ENCODE measurements at places on chromosomes 3 and 15. TPM values are rescaled to one million over a fixed set of nuclear protein-coding genes. Genes with fewer than 3 reads are reported as not detected.
A peak's percentile ranks its signal among the peaks of the same experiment; 100 is the strongest.

GRCh38 chr3:184259878-184260723 lies 1.3 kb downstream of the CAMK2N2 start:
- H3K27me3 ChIP-seq = peaks cover 60% of the 10 kb centered on the region
- no peak for DNase-seq
- no peak overlapping the region for H3K27ac ChIP-seq
- H3K4me1 ChIP-seq = peaks cover 23% of the 10 kb centered on the region
- H3K4me3 ChIP-seq = peak overlapping the region; percentile 48
- H3K36me3 ChIP-seq = no peaks in the 10 kb centered on the region

DNA sequence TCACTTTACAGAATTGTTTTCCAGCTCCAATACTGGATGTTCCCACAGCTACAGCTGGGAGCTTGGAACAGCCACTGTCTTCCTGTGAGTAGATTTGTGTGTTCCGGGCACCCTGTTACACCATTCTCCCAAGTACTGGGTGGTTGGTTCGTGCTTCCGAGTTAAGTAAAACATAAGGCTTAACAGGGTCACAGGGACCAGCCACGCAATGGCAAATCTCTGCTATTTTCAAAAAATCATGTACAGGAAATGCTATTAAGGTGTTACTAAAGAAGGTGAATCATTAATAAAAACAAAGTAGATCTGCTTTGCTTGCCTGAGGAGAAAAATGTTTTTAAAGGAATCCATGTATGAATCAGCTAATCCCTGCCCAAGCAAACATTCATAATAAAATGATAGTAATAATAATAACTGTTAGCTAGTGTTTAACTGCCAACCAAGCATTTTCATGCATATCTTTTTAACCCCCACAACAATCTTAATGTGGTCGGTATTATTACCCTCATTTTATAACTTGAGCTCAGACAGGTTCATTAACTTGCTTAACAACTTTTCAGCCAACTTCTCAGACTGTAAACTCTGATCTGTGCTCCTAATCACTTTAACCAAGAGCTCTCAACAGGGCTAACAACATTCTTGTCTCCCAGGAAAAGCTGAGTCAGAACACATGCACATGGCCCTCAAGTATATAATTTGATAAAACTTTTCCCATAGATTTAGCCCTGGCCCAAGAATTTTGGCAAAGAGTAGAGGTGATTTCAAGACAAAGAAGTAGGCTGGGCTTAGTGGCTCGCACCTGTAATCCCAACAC lies 2.7 kb upstream of the C2CD4A start:
- no peaks in the 10 kb centered on the region for H3K36me3 ChIP-seq
- H3K4me1 ChIP-seq = peaks cover 19% of the 10 kb centered on the region
- DNase-seq = no peak
- H3K4me3 ChIP-seq = no peak overlapping the region

GRCh38 chr15:61025781-61026180 lies 203.3 kb downstream of the RORA start:
- H3K4me3 ChIP-seq = no peak overlapping the region
- H3K36me3 ChIP-seq = no peaks in the 10 kb centered on the region
- H3K4me1 ChIP-seq = no peaks in the 10 kb centered on the region
- no peak overlapping the region for H3K27ac ChIP-seq
- DNase-seq = no peak
- no peaks in the 10 kb centered on the region for H3K27me3 ChIP-seq

- no peak overlapping the region for H3K27ac ChIP-seq
- no peaks in the 10 kb centered on the region for H3K4me1 ChIP-seq
- H3K4me3 ChIP-seq = no peak overlapping the region
- DNase-seq = no peak
- no peaks in the 10 kb centered on the region for H3K27me3 ChIP-seq
Observed at GRCh38 chr3:196166741-196167140, 44.5 kb downstream of the ZDHHC19 start.

DNA sequence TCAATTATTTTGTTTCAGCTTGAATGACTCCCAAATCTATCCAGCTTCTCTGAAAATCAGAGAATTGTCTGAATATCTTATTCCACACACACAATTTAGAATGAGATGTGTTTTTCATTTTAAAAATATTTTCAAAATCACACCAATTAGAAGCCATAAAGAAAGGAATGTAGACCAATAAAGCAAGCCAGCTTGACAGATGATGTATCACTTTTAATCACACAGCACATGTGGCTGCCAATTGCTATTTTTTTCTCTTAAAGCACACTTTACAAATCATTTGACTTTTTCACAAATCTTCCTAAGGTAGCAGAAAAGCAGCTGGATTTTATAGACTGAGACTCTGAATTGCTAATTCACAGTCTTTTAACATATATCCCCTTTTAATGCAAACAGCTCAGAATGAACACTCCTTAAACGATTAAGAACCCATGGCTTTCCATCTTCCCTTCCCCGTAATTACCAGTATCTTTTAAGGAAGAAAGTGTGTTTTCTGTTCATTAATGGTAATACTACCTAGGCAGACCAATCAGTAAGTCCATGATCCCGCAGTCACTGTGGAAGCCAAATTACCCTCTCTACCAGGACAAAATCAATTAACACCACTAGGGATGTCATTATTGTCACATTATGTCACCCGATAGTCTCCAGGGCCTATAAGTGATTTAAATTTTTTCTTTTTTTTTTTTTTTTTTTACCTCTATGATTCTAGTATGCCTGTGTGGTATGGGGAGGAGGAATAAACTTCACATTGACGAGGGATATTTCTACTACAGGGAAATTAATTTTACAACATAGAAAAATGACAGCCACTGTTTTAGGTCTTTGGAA lies 250.0 kb upstream of the VEPH1 start:
- DNase-seq = no peak
- H3K4me3 ChIP-seq = no peak overlapping the region
- no peak overlapping the region for H3K27ac ChIP-seq
- H3K36me3 ChIP-seq = no peaks in the 10 kb centered on the region
- H3K4me1 ChIP-seq = no peaks in the 10 kb centered on the region

ELL3 gene
- 4.3 TPM for total RNA-seq

ADIPOQ gene
- not detected for total RNA-seq
